Renal cortex interstitium (tissue), 15 donors: ENCODE measurements at places on chromosomes 6 and 20.

DNA sequence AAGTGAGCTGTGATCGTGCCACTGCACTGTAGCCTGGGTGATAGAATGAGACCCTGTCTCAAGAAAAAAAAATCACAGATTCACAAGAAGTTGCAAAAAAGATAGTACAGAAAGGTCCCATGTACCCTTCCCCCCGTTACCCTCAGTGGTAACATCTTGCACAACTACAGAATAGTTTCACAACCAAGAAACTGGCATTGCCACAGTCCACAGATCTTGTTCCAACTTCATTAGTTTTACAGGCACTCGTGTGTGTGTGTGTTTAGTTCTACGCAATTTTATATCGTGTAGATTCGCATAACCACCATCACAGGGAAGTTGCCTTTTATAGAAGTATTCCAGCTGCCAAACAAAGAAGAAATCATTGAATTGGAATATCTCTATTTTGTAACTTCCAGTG is 19.1 kb downstream of the SPATA2 start:
- no peak for DNase-seq

DNA sequence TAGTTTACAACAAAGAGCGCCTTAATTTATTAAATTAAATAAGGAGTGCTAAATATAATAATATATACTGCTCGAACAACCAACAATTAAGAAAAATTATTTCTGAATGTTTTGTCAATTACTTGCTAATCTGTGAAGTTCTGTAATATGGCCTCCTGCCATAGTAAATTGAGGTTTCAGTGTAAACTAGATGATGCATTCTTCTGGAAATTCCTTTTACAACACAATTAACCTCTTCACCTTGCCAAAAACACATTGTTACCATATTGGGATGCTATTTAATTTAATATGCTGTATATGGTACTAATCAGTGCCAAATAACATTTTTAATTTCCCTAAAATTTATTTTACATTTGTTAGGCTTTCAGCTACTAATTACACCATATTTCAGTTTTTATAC is 808.4 kb upstream of the CITED2 start:
- no peak for DNase-seq

GRCh38 chr6:89975991-89976693 is 81.9 kb downstream of the GJA10 start:
- DNase-seq, result no peak

DNA sequence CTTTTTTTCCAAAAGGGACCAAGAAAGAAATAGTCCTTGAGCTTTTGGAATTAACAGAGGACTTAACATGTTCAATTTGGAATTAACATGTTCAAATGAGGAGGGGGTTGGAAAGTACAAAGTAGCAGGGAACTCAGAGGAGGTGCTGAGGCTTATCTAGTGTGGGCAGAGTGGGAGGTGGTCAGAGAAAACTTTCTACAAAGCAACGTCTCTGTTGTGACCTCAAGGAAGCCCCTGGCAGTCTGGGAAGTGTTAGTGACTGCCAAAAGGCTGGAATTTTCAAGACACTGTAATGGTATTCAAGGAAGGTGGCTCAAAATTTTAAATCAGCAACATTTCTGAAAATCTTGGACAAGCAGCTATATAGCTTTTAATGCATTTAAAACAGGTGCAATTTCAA is 7.3 kb downstream of the ECI2 start:
- DNase-seq, result no peak

DNA sequence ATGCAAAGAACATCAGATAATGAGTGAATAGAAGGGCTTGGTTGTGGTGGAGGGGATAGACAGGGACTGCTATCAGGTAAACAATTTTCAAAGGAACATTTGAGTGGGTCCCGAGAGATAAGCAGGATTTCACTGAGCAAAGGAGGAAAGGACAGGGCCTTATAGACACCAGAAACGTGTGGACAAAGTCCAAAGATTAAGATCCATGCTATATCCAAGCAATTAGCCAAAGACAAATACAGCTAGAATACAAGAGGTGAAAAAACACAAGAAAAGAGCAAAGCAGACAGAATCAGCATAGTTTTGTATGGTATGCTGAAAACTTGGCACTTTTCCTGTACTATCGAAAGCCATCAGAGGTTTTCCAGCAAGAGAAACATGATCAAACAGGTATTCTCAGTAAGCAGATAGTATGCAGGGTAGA is 59.8 kb downstream of the CDK19 start:
- DNase-seq, result no peak

DNA sequence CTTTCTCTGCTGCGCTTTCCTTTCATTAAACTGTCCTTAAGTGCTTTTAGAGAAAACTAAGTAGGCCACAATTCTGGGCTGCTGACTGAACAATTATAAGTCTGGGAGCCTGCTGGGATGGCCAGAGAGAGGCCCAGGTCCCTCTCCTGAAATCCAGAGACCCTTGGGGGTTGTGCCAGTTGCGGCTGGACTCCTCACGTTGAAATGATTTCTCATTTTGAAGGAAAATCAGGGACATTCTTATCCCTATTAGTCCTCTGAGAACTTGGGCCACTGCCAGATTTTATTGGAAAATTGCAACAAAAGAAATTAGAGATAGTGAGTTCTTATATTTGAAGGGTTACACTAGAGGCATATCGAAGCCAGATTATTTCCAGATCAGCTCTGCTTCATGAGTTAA is 145.1 kb downstream of the CLIC5 start:
- DNase-seq, result no peak

DNA sequence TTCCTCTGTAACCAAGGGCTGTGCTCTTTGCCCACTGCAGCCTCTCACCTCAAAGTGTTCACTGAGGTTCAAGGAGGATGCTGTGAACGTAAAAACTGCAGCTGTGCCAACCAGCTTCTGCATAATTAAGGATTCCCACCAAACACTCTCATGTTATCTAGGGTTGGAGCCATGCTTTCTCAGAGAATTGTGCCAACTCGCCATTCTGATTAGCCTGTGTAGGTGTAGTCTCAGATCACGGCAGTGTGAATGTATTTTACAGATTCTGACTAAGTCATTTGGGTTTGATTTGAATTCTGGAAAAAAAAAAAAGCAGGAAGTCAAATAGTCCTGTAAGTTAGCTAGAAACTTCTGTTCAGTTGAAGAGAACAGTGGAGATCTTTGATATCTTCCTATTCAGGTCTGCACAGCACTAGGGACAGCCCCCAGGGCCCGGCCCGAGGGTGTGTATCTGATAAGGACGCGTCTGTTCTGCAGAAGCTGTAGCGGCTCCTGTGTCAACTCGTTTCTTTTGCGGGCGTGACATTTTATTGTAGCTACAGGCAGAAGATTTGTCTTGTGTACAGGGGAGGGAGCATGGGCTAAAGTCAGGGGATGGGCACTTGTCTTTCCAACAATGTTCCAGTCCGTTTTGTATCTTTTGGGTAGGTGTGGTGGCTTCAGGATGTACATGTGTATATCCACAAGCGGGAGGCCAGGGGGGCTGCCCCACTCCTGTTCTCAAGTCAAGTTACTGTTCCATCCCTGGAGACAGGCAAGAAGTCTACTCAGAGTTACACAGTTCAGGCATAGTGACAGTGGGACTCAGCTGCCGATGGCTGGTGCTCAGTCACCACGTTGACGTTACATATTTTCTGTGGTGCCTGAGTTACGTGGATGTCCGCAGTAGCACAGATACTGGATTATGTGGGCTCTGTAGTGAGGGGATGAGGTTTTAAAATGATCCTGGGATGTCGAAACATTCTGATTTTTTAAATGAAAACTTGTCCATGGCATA is 12.4 kb downstream of the IRF4 start:
- DNase-seq, result no peak

DNA sequence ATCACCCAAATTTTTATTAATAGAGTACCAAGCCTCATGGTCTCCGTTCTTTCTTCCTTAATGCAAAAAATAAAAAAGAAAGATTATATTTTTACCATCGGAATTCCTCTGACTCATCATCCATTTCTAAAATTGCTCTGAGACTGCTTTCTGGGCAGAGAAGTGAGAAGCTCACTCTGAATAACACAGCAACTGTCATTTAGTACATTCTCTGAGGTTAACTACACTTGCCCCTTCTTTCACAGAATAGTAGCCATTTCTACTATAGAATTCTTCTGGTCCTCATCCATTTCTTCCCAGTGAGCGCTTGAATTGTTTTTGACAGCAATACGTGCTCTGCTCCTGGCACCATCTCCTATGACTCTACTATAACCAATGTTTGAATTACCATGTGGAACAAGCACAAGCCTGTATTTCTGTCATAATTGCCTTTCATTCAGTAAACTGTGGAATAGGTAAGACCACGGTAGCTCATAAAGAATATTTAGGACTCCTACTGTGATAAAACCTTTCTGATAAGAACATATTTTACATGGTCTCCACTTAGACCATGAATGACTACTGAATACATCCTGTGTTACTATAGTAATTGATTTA is 435.5 kb upstream of the NRSN1 start:
- no peak for DNase-seq

DNA sequence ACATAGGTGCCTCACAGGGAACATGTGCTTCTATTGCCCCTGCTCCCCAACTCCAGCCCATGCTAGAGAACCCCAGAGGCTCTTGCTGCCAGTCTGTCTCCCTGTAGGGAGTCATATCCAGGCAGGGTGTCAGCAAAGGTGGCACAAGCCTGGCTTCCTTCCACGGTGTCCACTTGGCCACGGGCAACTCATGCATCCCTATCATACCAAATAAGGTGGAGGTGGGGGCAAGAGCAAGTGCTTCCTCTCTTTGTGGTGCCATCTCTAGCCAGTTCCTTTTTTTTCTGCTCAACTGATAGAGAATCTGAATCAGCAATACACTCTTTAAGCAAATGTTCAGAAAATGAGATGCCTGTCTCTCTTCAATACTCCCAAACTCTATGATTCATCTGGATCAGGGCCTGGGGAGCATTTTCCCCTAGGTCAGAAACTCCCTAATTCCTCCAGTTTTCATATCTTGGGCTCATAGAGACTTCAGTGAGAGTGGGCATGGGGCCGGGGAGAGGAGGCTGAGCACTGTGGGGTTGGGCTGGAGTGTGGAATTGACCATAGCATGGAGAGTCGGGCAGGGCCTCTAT is 105.1 kb upstream of the GPR6 start:
- DNase-seq, result no peak

DNA sequence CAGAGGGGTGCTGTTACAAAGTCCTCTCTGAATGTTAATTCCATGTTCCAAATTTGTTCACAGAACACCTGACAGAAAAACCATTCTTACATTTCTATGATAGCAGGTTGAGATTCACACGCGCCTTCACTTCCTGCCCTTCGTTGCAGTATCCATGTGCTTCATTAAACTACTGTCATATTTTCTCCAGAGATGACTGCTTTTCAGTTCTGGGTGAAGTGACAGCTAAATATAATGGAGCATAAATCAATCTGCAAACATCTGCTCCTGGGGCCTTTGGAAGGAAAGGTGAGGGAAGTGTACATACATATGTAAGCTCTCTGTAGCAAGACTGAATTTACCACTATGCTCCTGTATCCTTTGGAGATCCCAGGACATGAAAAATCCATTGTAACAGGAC is 750.2 kb downstream of the HDGFL1 start:
- DNase-seq, result no peak

DNA sequence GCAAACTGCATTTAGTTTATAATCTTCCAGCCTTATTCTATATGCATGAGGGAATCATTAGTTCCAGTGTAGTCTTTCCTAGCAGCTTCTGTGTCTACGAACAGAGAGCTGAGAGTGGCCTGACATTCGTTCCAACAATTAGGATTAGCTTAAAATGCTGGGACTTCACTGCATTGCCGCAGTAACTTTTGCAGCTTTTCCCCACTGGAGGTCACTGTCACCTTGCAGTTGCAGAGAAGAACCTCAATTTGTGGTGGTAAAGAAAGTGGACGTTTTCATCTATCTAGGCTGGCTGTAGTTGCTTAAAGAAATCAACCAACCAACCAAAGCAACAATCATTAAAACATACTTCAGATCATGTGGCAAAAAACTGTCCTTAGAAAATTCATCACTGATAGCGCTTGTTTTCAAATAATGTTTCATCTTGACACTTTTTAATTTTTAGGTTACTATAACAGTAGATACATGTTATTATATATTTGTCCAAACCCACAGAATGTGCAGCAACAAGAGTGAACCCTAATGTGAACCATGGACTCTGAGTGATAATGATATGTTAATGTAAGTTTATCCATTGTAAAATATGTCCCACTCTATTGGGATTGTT is 12.2 kb downstream of the MYLK4 start:
- peak; percentile 50 for DNase-seq

GRCh38 chr6:167988154-167988495 is 9.3 kb upstream of the KIF25 start:
- DNase-seq, result no peak

GRCh38 chr6:18478610-18479009 is 91.5 kb downstream of the RNF144B start:
- no peak for DNase-seq

DNA sequence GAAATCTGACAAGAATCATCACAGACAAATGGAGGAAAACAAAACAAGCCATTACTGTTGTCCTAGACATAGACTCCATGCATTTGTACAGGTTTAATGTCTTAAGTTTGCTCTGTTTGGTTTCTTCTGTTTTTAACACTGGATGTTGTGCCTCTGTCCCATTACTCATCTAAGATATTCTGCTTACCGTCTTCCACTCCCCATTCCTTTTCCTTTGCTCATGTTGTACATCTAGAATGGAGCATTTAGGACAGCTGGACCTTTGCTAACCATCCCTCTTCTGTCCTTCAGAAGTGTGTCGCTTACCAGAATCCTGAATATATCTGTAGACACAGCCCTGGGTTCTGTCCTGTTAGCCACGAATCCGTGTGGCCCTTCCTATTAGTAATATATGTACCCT is 35.2 kb downstream of the RAB22A start:
- no peak for DNase-seq

DNA sequence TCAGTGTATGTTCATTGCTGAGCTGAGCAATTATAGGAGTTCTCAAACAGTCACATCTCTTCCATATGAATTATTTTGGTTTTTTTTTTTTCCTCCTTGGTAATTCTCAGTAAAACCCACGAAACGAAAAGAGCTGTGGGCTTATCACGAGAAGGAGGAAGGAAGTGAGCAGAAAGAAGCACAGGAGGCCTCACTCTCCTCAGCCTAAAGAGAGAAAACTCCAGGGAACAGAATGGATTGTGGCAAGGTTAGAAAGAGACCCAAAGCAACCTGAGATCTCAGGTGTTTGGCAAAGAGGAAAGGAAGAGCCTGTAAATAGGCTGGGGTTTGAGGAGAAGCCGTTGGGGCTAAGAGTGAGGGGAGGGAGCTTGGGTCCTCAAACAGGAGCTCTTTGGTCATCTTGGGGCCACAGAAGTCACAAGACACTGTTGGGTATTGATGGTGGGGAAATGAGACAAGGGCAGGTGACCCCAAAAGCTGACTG is 67.8 kb upstream of the CITED2 start:
- DNase-seq, result no peak

- no peak for DNase-seq
These were observed 9.2 kb downstream of the NRN1 start for GRCh38 chr6:5997420-5997987.

DNA sequence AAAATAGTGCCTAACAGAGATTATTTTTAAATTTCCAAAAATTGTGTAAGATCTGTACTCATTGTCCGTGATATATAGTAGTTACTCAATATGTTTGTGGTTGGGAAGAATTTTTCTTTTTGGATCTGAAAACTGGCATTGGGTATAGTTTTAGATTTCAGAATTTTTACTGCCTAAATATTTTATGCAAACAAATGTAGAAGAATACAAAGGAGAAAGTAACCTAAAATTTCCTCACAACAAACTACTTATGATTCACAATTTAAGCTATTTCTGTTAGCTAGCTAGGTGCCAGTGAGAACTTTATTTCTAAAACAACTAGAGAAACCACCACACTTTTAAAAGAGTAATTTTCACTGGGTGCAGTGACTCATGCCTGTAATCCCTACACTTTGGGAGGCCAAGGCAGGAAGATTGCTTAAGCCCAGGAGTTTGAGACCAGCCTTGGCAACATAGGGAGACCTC is 38.8 kb downstream of the SESN1 start:
- no peak for DNase-seq
